ENCODE measurements at places on chromosomes 12 and 14.

DNA sequence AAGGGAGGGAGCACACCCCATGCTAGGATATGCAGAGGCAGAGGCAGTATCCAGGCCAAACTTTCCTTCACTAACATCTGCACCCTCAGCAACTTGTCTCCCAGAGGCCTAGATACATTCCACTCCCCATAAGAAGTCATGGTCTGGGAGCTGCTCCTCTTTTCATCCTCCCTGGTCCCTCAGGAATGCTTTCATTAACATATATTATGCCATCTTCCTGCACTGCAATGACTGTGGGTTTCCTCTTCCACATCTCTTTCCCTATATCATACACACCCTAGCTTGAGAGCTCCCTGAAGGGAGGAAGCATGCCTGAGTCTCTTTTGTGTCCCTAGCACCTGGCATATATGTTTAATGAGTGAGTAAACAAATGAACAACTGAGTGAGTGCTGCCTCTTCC is 8.6 kb downstream of the DDN start:
- no peak for DNase-seq

- no peak for DNase-seq
These were observed 150.2 kb upstream of the BMP4 start for GRCh38 chr14:54106661-54107377.

- DNase-seq: peak; percentile 53
These were observed 51.4 kb downstream of the A2M start for GRCh38 chr12:9064201-9064814.

DNA sequence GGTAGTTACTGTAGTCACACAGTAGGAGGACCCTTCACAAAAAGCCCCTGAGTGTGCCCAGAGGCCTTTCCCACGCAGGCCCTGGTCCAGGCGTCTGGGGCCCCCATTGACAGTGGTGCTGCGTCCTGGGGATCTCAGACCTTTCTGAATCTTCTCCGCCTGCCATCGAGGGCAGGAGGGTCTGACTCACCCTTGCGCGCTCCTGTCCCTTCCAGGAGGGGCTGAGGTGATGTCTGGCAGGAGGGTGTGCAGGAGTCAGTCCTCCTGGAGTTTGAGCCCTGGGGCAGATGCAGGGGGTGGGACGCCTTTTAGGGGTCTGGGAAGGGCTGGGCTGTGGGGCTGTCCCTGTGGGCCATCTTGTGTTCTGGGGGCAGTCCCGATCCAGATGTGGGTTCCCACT is 386.8 kb downstream of the TMEM121 start:
- no peak for DNase-seq

Measured in CD4-positive, alpha-beta T cell treated with Interleukin-6 at 100 ng/mL for 8 hours (primary cell).